ENCODE measurements at places on chromosomes 2 and 18. TPM values are rescaled to one million over a fixed set of nuclear protein-coding genes. Genes with fewer than 3 reads are reported as not detected.

Gene LRRC30
- total RNA-seq = not detected

Gene LOXHD1
- 0.14 TPM for total RNA-seq

Gene LINC00305
- not detected for total RNA-seq

Gene CD8A
- 1.7 TPM for total RNA-seq

Gene DSG3
- not detected for total RNA-seq

Gene SKA1
- 34.6 TPM for total RNA-seq

Gene SLC5A7
- not detected for total RNA-seq

Gene AAMP
- 68.4 TPM for total RNA-seq

Gene MBP
- total RNA-seq = 52.2 TPM

GRCh38 chr2:96423828-96424227 is 81.3 kb downstream of the NEURL3 start:
- DNase-seq = no peak

GRCh38 chr2:201496785-201497184 is 45.2 kb downstream of the STRADB start:
- DNase-seq = no peak

GRCh38 chr18:46449033-46449432 is 208.0 kb downstream of the LOXHD1 start:
- no peak for DNase-seq

- no peak for DNase-seq
Measured at GRCh38 chr2:199197448-199197847, 260.3 kb downstream of the SATB2 start.

- DNase-seq = no peak
Measured at GRCh38 chr2:206480161-206480560, 36.8 kb downstream of the ADAM23 start.

- no peak for DNase-seq
Measured at GRCh38 chr2:106061611-106062349, 132.3 kb downstream of the UXS1 start.

DNA sequence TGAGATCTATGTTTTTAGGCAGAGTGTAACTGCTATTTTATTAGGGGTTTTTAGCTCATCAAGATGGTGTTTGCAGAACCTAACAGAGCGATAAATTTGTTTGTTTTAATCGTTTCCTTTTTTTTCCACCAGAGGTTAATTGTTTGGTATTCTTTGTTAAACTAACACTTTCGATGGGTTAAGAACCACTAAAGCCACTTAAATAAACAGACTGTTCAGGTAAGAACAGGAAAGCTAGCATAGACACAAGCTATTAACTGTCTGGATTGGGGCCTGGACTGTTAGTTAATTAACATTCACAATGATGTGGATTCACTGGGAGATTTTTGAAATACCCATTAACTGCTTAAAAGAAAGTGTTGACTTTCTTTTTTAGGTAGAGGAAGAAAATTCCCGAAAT is 209.0 kb upstream of the COPS8 start:
- DNase-seq = no peak

DNA sequence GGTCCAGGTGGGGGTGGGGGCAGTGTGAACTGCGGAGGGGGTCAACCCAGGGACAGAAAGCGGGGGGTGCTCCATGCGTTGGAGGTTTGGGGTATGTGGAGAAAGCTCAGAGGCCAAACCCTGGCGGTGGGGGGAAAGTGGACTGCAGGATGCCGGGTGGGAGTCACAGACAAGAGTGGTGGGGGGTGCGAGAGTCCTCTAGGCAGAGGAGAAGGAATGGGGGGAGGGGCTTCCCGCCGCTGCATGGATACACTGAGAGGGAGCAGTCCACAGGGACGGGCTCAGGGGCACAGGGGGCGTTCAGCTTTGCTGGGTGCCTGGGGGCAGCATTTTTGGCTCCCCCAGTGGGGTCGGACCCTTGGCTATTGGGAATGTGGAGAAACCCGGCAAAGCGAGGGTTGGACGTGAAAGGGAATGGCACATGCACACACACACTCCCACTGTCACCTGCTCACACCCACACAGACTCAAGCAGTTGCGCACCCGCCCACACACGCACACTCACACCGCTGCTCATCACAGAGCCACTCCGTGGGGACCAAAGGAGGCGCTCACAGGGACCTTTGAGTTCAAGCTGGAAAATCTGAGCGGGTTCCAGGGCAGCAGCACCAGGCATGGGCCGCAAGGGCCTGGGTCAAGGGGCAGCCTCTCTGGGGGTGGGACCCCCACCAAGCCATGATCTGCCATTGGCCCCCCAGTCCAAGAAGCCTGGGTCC is 7.7 kb downstream of the GBX2 start:
- no peak for DNase-seq

GRCh38 chr2:220068846-220069245 is 441.4 kb downstream of the SLC4A3 start:
- DNase-seq = no peak

DNA sequence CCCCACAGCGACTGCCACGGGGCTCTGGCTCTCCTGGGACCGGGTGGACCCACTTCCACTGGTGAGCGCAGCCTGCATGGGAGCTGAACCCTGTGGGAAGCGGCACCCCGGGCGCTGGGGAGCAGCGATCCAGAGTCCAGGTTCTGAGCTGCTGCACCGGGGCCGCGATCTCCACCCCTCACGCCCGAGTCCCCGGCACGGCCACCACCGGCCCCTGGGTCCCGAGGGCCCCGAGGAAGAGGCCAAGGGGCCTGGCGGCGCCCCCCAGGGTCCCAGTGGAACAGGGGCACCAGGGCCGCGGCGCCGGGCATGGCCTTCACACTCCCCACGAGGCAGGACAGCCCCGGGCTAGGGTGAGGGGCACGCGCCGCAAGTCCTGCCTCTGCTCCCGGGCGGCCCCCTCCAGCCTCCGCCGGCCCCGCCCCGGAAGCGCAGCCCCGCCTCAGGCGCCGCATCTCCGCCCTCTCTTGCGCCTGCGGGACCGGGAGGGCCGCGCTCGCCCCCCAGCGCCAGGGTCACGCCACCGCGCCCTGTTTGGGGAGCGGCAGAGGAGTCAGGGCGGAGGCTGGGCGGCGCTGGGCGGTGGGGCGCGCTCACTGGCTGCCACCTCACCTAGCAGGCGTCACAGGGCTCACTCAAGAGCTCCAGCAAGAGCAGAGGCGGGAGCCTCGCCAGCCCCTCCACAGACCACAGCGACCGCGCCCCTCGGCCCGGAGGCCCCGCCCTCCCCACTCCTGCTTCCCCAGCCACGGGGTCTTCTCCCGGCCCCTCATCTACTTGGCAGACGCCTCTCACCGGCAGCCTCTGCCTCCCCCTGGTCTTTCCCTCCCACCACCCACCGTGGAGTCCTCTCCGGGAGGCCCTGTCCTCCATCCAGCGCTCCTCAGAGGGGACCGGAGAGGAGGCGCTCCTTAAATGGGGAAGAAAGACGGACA is 26.8 kb downstream of the THAP4 start:
- peak; percentile 79 for DNase-seq

DNA sequence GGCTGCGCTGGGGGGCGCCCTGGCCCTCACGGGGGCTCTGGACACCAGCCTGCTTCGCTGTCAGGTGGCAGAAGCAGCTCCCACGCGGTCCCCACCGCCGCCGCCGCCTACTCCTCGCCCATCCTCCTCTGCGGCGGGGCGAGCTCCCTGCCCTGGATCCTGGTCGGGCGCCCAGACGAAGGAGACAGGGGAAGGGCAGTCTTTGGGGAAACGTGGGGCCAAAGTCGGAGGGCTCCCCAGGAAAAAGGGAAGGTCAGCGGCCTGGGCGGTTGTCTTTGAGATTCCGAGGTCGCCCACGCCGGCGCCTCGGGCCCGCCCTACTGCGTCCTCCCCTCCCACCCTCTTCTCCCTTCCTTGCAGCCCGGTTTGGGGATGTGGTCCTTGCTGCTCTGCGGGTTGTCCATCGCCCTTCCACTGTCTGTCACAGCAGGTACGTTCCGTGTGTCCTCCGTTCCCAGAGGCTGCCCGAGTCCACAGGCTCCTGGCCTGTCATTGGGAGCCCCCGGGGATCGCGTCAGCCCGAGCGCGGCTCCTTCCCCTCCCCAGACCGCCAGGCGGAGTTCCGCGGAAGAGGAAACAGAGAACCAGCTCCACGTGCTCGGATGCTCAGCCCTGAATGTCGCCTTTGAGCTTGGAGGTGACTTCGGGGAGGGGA is 800 bp downstream of the IL1RL2 start:
- peak; percentile 31 for DNase-seq

- DNase-seq = no peak
Measured at GRCh38 chr2:45896311-45896710, 244.8 kb downstream of the PRKCE start.

- no peak for DNase-seq
Measured at GRCh38 chr2:60219536-60219935, 333.9 kb downstream of the BCL11A start.

DNA sequence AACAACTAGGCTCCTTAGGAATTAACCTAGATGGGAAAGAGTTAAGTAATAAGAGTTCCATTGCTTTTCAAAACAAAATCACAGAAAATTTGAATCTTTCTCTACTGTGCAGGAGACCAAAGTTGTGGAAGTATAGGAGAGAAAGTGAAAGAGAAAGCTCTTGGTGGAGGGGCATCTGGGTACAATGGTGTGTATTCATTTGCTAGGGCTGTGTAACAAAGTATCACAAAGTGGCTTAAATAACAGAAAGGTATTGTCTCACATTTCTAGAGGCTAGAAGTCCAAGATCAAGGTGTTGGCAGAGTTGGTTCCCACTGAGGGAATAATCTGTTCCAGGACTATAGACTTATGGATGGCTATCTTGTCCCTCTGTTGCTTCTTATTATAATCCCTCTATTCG is 50.5 kb upstream of the GORASP2 start:
- DNase-seq = no peak

- no peak for DNase-seq
Measured at GRCh38 chr2:107738266-107738665, 88.4 kb upstream of the RGPD4 start.

- DNase-seq = no peak
Measured at GRCh38 chr2:42153944-42154581, 15.1 kb upstream of the EML4 start.

DNA sequence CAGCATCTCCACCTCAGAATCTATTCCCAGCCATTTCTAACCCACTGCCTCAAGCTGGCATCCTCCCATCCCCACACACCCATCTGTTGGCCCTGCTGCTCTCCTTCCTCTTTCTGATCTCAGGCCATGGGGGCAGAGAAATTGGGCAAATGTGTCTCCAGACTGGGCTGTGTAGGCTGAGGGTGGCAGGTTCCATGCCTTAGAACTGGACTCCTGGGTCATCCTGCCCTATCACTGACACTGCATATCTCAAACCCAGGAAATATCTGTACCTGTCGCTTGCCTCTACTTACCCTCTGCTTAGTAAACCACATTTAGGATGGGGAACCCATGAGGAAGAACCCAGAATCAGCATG is 1.8 kb downstream of the WNT10A start:
- DNase-seq = no peak

- DNase-seq = no peak
Measured at GRCh38 chr2:98705333-98705617, 25.7 kb downstream of the MGAT4A start.

GRCh38 chr2:239882781-239883180 is 142.4 kb downstream of the NDUFA10 start:
- no peak for DNase-seq

GRCh38 chr2:241238693-241239198 is 50.3 kb downstream of the ANO7 start:
- DNase-seq = no peak
